ENCODE measurements at places on chromosomes 4 and X.

- no peak for DNase-seq
Observed at GRCh38 chr4:184402740-184403383, 71.5 kb downstream of the IRF2 start.

DNA sequence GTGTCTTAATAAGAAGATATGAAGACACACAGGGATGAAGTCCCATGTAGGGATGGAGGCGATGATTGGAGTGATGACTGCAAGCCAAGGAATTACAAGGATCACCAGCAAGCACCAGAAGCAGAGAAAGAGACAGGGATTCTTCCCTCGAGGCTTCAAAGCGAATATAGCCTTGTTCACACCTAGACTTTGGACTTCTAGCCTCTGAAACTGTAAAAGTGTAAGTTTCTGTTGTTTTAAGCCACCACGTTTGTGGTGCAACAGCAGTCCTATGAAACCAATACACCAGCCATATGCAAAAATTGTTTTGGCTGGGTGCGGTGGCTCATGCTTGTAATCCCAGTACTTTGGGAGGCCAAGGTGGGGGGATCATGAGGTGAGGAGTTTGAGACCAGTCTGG is 9.8 kb upstream of the PDS5A start:
- no peak for DNase-seq

GRCh38 chrX:1591102-1591862 is at the start of gene AKAP17A:
AKAP17A (plus strand) TSS chrX:1591604; CDS start chrX:1593463, 1,859 bp downstream.
- peak; percentile 98 for DNase-seq

DNA sequence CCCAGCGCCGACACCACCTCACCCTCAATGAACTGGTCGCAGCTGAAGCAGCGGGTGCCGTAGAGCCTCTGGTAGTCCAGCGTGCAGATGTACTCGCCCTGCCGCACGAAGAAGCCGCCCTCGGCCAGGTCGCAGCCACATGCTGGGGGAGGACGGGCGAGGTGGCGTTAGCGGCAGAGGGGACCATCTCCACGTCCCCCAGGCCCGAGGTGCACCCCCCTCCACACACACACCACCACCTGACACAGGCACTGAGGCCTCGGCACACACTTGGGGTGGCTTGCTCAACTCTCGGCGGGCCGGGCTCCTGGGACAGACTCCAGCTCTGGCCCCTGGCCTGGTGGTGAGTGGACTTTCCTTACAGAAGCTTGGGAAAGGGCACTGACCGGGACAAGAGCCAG is 61.5 kb downstream of the ABLIM2 start:
- no peak for DNase-seq

DNA sequence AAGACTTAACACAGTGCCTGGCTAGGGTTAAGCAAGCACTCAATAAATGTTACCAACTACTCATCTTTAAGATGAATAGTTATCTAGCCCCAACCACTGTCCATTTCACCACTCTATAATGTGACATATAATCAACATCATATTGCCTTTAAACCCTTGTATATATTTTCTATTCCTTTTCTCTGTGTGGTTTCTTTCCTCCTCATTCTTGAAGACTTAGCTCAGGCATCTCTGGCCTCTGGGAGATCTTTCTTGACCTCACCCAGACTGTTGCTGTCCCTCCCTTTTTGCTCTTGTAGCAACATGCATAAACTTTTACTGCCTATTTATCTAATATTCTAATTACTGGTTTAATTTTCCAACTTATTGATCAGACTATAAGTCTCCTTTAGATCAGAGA is 249.9 kb upstream of the MAB21L2 start:
- DNase-seq = no peak

DNA sequence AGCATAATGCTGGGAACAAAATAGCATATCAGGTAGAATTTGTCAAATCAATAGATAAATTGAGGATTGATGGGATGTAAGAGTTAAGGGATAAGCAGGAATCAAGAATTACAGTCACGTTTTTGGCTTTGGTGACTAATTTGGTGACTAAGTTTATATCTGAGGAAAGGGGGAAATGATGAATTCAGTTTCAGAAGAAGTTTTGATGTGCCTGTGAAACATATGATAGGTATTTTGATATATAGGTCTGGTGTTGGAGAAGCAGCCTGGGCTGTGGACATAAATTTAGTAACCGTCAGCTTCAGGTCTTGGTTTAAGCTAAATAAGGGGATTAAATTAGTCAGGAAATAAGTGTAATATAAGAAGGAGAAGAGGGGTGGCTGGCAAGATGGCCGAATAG is 79.0 kb upstream of the EDA2R start:
- no peak for DNase-seq

- no peak for DNase-seq
Observed at GRCh38 chr4:6647582-6648230, 7.2 kb downstream of the MRFAP1 start.

GRCh38 chr4:6395466-6396228 is 76.8 kb downstream of the PPP2R2C start:
- no peak for DNase-seq

DNA sequence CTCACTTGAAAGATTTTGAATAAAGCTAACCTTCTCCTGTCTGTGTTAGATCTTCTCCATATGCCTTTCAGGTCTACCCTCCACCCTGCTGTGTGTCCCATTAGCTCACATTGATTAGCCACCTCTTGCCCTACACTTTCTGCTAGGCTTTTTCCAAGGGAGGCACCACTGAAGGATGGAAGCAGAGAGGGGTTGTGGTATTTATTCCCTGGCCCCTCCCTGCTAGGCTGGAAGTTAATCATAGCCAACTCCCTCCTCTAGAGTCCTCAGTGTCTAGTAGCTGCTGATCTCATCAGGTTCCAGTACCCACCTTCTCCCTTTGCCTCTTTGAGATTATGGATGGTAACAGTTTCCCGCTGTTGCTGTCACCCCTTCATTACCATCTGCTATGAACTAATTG is 8.9 kb upstream of the SMIM43 start:
- no peak for DNase-seq

- no peak for DNase-seq
Observed at GRCh38 chrX:149312988-149313387, 192.1 kb downstream of the IDS start.

- DNase-seq = no peak
Observed at GRCh38 chr4:189385579-189385978, 555.1 kb upstream of the FRG1 start.

- no peak for DNase-seq
Observed at GRCh38 chrX:31506360-31506759, 434.5 kb upstream of the FTHL17 start.

GRCh38 chr4:105657117-105657765 is 51.2 kb downstream of the INTS12 start:
- DNase-seq = no peak

DNA sequence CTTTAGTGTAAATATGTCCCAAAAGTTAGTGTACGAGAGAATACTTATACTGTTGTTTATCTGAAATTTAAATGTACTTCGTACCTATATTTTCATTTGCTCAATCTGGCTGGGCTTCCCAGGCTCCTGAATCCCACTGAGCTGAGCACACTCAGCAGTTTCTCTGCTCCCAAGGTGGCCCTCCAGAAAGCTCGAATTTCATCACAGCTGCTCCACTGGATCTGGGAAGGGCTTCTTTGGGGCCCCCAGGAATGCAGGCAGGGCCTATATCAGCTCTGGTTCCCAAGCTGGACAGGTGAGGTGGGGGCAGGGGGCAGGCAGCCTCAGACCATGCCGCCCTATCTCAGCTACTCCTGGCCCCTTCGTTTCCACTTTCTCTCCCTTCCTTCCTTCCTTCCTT is 1.5 kb upstream of the FATE1 start:
- no peak for DNase-seq

DNA sequence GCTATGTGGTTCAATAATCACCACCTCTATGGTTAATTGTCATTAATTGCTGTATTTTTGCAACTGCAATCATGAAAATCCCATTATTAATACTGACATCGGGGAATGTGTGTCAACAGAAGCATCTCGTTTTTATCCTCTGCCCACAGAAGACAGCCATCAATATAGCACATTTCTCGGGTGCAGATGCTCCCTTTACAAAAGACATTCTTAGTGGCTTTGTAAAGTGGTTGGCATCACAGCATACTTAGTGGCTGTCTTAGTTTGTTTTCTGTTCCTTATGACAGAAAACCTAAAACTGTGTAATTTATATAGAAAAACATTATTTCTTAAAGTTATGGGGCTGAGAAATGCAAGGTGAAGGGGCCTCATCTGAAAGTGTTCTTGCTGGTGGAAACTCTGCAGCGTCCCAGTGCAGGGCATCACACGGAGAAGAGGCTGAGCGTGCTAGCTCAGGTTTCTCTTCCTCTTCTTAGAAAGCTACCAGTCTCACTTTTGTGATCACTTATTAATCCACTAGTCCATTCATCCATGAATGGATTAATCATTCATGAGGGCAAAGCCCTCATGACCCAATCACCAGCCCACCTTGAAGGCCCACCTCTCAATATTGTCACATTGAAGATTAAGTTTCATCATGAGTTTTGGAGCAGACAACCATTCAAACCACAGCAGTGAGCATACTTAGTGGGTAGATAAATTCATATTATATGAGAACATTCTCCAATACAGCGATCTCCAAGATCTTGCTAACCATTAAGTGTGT is 1067.7 kb upstream of the PABPC4L start:
- no peak for DNase-seq

GRCh38 chr4:143095447-143095846 is 89.3 kb upstream of the USP38 start:
- no peak for DNase-seq

GRCh38 chr4:94623126-94623911 is 134.4 kb upstream of the BMPR1B start:
- no peak for DNase-seq

DNA sequence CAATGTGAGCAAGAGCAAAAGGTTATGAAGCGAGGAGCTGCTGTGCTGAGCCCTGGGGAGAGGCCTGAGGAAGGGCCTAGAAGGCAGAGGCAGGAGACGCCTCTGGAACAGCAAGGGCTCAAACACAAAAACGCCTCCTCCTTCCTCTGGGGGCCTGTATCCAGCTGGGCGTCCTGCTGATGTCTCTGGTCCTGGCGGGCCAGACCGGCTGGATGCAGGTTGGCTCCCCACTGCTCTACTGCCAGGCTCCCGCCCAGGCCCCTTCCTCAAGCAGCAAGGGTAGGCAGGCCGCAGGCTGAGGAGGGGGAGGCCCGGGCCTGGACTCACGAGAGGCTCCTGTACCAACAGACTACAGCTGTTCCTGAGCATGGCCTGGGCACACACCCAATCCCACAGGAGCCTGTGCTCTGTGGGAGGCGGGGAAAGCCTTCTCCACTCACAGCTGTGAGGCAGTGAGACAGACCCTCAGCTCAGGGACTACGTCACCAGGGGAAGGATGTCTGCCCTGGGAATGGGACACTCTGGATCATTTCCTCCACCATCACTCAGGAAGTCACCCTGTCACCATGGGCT is 2.3 kb downstream of the HAUS7 start:
- no peak for DNase-seq

DNA sequence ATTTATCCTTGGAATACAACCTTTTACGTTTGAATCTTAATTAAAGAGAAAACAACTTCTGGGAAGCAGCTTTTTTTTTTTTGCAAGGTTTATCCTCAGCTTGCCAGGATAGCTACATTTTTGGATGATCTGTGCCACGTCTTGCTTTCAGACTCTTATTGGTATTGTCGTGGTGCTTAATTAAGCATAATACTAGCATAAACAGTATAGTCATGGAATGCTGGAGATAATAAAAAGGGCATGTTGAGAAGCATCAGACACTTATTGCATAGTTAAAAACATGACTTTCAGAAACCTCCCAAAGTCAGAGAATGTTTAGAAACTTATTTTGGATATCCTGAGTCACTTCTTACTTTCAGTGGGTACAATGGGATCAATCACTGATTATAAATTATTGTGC is 77.0 kb downstream of the PALLD start:
- no peak for DNase-seq

GRCh38 chr4:74219240-74219639 is 61.3 kb downstream of the MTHFD2L start:
- DNase-seq = no peak

DNA sequence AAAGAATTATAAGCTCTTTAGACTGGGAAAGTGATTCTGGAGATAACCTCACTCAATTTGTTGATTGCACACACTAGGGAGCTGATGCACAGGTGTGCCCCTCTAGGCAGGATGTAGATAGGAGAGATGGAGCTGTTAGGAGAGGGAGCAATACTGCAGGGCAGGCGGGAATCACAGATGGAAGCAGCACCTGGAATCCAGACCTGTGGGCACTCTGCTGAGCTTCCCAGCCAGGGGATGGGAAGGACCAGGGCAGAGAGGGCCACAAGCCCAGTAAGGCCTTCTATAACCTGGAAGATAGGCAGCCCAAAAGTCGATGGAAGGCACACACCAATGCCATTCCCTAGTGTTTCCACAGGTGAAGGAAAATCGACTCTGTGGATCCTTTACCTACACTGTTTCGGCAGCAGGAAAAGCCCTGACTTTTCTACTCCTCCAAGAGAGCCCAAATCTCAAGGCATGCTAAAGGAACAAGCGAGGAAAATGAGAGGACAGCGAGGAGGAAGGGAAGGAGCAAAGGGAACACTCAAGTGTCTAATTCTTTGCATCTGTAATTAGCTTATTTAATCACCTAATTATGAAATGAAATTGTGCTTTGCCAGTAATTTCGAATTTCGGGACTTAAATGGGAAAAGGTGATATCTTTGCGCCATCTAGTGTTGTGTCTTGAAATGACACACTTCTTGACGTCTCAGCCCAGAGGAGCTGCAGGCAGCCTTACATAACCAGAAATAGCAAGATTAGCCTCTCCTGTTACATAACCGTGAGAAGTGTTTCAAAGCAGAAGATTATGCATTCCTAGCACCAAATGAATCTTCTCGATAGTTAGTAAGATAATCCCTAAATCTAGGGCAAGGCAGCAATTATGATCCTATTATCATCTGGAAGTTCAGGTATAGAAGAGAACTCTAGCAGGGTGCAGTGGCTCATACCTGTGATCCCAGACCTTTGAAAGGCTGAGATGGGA is 31.0 kb upstream of the TLR3 start:
- DNase-seq = no peak

- DNase-seq = no peak
Observed at GRCh38 chr4:173243321-173243720, 74.7 kb downstream of the GALNT7 start.

- DNase-seq = no peak
Observed at GRCh38 chrX:1533058-1533457, 3.9 kb downstream of the P2RY8 start.

DNA sequence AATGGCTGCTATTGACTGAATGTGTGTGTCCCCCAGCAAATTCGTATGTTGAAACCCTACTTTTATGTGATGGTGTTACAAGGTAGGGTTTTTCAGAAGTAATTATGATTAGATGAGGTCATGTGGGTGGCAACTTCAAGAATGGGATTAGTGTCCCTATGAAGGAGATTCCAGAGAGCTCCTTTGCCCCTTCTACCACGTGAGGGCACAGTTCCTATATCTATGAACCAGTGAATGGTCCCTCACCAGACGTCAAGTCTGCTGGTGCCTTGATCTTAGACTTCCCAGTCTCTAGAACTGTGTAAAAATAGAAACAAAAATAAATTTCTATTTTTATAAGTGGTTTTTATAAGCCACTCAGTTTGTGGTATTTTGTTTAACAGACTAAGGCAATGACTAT is 1137.6 kb upstream of the IGFBP7 start:
- no peak for DNase-seq

- DNase-seq = no peak
Observed at GRCh38 chr4:118834070-118834469, 1.9 kb downstream of the SEC24D start.

Data from glutamatergic neuron (in vitro differentiated cells).